ENCODE measurements at places on chromosomes 1 and 21.

GRCh38 chr1:233245191-233245765, 50.2 kb downstream of the PCNX2 start:
- DNase-seq = no peak

DNA sequence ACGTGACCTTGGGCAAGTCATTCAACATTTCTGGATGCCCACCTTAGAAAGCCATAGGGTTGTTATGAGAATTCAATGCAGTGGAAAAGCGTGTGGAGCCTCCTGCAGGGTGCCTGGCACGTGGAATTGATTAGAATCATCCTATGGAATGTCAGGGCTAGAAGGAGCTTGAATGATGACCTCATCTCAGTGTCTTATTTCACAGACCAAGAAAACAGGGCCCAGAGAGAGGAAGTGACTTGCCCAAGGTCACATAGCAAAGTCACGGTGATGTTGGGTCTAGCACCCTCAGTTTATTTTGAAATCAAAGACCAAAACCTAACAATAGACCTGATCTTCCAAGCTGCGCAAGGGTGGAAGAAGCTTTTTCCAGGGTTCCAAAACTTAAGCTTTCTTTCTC, 6.0 kb downstream of the TRABD2B start:
- no peak for DNase-seq

DNA sequence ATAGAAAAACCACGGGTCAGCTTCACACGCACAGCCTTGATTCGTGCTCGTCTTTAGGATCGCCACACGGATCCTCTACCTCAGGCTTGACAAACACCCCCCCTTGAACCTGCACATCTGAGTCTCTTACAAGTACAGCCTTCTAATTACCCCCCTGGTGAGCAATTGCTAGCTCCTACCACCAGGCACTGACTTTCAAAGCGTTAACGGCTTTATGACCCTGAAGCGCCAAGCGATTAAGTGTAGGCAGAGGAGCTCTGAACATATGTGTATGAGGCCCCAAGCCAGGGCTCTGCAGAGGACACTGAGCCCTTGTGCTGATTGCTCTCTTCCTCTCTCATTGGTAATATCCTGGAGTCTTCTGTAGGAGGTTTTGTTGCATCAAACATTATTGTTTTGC, 55.7 kb upstream of the EPHA8 start:
- no peak for DNase-seq

- peak; percentile 73 for DNase-seq
Measured at GRCh38 chr1:208219659-208220282, 24.4 kb downstream of the PLXNA2 start.

GRCh38 chr1:12076425-12077005, 13.4 kb downstream of the TNFRSF8 start:
- DNase-seq = no peak

DNA sequence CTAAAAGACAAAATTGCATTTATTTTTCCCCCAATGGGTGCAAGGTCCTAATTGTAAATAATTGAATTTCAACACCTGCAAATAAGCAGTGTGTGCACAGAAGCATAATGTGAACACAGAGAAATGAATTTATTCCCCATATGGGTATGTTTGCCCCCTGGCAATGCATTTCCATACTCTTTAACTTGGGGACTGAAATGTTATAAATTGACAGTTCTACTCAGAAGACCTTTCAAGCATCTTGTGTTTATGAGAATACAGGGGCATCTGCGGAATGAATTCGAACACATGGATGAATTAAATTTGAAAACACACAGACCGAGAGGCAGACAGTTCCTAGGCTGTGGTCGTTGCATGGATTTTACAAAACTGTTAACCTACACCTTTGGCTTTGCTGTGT, 3.5 kb downstream of the PBX1 start:
- no peak for DNase-seq

- no peak for DNase-seq
Measured at GRCh38 chr1:206001476-206001888, 1.7 kb downstream of the RAB7B start.

GRCh38 chr1:162215902-162216301, 146.4 kb downstream of the NOS1AP start:
- no peak for DNase-seq

DNA sequence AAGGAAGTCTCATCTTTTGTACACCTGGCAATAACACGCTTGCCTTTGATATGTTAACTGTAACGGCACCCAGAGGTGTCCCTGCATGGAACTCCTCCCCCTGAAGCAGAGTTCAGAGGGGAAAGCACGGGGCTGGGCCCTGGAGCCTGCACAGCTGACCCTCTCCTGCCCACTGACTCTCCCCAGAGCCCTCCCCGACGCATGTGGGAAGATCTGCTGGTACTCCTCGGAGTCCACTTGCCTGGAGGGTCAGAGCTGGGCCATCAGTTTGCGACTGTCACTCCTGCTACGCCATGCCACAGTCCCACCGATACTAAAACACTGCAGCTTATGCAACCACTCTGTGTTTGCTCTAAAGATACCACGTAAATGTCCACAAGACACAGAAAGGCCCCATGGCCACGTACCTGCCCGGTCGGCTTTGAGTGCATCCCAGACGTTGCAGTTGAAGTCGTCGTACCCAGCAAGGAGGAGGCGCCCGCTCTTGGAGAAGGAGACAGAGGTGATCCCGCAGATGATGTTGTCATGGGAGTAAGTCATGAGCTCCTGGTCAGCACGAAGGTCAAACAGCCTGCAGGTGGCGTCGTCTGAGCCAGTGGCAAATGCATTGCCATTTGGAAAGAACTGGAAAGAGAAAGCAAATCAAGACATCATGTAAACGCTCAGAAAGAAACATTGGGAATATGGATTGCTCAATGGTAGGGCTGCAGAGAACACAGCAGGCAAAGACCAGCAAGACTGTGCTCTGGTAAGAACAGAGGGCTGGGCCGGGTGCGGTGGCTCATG, 10.6 kb upstream of the NADK start:
- DNase-seq = no peak

DNA sequence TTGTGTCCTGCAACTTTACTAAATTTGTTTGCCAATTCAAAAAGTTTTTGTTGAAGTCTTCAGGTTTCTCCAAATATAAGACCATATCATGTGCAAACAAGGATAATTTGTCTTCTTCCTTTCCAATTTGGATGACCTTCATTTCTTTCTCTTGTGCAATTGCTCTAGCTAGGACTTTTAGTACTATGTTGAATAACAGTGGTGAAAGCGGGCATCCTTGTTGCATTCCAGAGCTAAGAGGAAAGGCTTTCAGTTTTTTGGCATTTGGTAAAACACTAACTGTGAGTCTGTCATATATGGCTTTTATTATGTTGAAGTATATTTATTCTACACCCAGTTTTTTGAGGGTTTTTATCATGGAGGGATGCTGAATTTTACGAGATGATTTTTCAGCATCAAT, 630.0 kb upstream of the ADGRL2 start:
- no peak for DNase-seq

DNA sequence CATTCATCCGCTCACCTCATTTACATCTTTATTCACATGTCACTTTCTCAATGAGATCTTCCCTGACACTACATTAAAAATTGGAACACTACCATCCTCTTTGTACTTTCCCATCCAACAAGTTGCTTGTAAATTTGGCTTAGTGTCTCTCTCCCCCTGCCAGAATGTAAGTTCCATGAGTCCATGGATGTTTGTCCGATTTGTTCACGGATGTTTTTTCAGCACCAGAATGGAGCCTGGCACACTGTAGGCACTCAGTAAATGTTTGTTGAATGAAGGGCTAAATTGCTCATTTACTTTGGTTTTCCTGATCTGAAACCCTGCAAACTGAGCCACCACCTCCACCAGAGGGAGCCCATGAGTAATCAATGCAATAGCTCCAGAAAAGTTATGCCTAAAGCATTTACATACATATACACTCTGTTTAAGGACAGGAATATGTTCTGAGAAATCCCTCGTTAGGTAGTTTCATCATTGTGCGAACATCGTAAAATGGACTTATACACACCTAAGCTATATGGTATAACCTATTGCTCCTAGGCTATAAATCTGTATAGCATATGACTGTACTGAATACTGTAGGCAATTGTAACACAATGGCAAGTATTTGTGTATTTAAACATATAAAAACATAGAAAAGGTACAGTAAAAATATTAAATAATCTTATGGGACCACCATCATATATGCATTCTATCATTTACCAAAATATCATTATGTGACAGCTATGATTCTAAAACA, 2.8 kb upstream of the EYA3 start:
- no peak for DNase-seq

GRCh38 chr1:87794788-87795614, 466.3 kb downstream of the LMO4 start:
- no peak for DNase-seq

DNA sequence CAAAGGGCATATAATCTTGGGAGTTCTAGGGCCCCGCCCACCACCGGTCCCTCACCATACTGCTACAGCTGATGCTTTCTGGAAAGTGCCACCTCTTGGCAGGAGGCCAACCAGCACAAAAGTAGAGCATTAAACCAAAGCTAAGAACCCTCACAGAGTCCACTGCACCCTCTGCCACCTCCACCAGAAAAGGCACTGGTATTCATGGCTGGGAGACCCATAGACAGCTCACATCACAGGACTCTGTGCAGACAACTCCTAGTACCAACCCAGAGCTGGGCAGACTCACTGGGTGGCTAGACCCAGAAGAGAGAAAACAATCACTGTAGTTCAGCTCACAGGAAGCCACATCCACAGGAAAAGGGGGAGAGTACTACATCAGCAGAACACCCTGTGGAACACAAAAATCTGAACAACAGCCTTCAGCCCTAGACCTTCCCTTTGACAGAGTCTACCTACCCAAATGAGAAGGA, 10.8 kb downstream of the THEM4 start:
- DNase-seq = no peak

GRCh38 chr21:33403786-33404585, 773 bp downstream of the IFNGR2 start:
- DNase-seq = peak; percentile 51

DNA sequence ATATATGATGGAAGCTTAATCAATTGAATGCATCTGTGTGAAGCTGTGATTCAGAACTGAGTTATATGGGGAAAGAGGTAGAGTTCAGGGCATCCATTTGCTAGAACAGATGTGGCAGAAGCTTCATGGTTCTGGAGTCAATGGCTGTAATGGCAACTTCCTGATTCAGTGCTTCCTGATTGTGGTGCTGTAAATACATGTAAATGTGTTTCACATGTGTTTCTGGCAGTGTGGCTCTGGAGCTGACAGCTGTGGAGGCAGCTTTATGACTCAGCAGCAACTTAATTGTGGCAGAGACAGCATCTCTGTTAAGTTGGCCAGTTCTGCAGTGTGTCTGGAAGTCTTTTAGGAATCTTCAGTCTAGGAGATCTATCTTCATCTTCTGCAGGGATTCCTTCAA, 226.6 kb upstream of the ZRANB2 start:
- DNase-seq = no peak

GRCh38 chr1:7103361-7103782, 318.1 kb downstream of the CAMTA1 start:
- DNase-seq = no peak
